Stimulated activated CD8-positive, alpha-beta memory T cell treated with anti-CD3 and anti-CD28 coated beads, Interleukin-12 subunit alpha, Interleukin-12 subunit beta, amount 100 ng/mL, for 1 hour (primary cell): ENCODE measurements at places on chromosomes 2 and 18.

- no peak for DNase-seq
Measured at GRCh38 chr2:187709065-187709464, 154.8 kb upstream of the TFPI start.

DNA sequence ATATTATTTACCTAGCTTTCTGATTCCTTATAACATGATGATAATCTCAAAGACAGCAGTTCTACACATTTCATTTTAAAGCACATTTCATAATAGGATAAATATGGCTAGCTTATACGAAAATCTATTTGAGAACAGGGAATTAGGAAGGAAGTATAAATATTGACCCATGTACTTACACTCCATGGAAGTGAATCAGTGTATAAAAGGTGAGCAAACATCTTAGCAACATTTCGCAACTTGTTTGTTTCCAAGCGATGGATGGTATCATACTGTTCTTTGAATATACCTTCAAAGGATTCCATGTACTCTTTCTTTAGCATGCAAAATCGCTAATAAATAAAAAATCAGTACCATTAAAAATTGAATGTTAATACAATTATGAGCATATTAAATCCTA is 53.1 kb downstream of the CWC22 start:
- no peak for DNase-seq

DNA sequence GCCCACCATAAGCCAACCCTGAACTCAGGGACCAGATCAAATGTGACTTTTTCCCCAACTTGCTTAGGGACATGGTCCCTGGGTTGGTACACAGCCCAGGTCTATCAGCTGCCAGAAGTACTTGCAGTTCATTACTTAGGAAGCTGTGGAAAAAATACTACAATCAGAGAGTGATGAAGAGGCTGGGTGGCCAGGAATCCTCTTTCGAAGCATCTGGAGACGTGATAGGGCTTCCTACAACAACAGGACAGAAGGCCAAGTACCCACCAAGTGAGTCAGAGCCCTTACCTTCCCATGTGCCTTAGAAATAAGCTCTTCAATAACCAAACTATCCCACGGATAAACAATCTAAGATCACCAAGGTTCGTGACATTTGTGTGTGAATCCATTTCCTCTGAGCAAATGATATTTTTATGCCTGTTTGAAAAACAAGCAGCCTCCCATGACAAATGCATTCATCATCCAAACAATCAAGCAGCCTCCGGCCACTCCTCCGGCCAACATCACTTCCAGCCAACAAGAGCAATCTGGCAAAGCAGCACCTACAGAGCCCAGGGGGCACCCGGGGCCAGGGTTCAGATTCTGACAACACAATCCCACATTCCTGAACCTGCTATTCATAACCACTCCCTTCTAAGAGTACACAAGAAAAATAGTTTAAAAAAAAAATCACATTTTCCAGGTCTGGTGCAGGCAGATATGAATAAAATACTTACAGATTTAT is 26.4 kb downstream of the TBC1D8 start:
- DNase-seq: no peak

DNA sequence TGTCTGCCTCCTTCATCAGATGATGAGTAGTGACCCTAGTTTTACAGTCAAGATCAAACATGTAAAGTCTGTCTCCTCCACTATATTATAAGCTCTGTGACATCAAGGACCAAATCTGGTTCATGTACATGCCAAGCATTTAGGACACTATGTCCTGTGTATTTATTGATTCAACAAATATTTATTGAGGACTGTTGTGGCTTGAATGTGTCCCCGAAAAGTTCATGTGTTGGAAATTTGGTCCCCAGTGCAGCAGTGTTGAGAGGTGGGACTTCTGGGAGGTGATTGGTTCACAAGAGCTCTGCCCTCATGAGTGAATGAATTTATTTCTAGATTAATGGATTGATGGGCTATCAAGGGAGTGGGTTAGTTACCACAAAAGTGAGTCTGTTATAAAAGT is 46.6 kb upstream of the FRZB start:
- no peak for DNase-seq

GRCh38 chr18:77520767-77521166 is 271.1 kb downstream of the GALR1 start:
- DNase-seq: no peak

GRCh38 chr2:3628241-3628679 is 29.7 kb upstream of the ALLC start:
- DNase-seq: no peak

DNA sequence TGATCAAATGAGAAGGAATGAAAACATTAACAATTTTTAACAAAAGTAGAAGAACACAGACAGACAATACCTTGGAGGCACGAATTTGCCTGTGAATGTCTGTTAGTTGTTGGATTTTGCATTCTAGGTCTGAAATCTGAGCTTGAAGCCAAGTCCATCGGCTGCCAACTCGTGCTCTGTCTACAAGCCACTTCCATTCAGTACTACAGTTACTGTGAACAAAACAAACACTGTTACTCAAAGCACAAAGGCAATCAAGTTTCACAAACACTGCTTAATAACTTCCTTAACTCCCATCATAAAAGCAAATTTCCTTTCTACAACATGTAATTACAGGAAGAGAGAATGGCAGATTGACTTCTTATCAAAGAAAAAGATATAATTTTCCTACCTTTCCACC is 42.2 kb downstream of the KANSL1L start:
- no peak for DNase-seq

GRCh38 chr18:47847635-47848034 is 82.8 kb downstream of the SMAD2 start:
- DNase-seq: no peak

GRCh38 chr18:57561728-57562423 is 24.6 kb downstream of the FECH start:
- DNase-seq: no peak

DNA sequence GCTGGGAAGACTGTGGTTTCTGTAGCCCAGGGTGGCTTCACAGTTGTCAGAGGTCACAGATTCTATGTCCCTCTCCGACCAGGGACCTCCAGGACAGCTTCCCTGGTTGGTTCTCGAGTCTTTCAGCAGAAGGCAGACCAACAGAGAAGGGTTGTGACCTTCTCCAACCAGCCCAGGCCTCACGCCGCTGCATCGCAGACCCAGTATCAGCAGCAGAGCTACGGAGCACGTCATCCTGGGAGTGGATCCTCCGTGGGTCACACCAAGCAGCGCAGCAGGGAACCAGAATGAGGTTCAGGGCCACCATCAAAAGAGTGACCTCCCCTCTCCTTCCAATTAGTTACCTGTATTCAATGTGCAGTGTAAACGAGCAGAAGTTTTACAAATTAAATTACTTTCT is 49.3 kb downstream of the ST3GAL5 start:
- no peak for DNase-seq

- no peak for DNase-seq
Measured at GRCh38 chr18:49161627-49162026, 210.9 kb upstream of the SMAD7 start.

- DNase-seq: no peak
Measured at GRCh38 chr2:1649103-1650084, 94.9 kb downstream of the PXDN start.

DNA sequence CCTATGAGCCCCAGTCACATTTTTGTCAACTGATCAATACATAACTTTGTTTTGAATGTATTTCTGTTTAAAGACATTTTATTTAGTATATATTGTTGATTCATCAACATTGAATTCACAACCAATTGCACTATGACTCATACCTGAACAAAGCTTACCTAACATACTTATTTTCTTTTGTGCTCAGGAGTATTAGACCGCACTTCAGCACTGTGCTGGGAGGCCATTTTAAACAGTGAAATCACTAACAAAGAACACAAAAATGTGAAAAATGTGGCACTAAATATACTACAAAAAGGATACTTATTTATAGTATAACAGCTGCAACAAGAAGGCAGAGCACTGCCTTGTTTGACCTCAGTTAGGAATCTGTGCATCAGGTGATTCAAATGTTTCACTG is 12.4 kb upstream of the IFIH1 start:
- no peak for DNase-seq

DNA sequence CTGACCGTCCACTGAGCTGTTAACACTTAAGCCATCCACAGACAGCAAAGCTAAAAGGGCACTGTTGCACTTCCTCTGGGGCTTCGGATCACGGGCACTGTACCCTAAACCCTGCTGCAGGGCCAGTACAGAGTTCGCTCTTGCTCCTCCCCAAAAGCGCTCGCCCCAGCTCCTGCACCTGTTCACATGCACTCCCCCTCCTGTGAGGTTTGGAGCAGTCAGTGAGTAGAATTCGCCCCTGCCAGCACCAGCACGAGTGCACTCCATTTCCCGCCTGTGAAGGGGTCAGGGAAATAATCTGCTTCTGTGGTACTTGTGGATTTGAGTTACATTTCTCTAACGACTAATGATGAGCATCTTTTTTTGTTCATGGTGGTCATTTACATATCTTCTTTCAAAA is 158.8 kb downstream of the PTPRM start:
- no peak for DNase-seq

DNA sequence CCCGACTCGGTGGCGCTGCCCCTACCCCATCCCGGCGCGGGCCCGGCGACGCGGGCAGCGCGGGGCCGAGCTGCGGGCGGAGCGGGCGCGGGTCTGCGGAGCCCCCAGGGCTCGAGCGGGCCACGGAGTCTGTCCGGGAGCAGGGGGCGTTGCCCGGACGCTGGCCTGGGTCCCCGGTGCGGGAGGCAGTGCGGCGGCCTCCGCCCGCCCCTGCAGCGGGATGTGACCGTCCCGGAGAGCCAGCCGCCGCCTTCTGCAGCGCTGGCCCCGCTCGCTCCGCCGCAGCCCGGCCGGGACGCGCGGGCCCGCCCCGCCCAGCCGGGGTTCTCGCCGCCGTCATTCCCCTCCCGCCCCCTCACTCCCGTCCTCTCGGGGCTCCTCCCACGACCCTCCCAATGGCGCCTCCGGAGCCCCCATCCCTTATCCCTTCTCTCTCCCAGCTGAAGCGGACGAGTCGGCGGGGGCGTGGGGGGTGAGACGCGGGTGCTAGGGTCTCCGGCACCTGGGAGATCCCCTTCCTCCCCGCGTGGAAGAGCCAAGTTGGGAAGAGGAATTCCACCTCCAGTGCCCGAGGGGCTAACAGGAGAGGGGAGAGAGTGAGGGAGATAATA is at the start of gene FNDC4:
Gene FNDC4 (minus strand): TSS at position 257 of the 611 bp plus-strand sequence. CDS start 521 bp downstream, outside the sequence.
- no peak for DNase-seq

DNA sequence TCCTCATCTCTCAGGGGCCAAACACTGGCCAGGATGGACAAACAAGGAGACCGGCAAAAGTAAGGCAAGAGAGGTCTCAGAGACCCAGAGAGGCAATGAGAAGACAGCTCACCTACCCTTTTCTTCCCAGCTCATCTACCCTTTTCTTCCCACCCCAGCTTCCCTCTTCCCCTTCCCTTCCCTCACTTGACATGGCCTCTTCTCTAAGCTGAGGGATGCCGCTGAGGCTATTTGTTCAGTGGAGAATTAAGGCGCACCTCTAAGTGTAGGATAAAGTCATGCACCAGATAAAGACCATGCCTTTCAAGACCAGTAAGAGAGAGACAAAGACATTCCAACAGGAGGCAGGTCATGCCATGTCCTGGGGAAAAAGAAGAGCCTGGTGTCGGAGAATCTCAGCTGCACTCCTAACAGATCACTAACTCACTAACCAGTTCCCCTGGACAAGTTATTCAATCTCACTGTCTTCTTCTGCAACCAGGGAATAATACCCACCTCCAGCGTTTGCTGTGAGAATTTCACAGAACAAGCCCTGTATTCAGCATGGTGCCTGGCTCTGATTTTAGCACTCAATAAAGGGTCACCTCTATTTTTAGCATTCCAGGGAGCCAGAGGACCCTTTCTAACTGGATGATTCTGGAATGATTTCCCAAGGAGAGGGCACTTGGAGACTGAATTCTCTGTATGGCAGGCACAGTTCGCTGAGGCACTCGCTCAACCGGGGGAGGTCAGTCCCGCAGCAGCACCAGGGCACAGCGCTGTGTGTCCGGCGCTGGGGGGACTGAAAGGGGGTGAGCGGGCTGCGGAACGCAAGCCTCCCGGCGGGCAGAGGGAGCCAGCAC is 3.0 kb upstream of the FOSL2 start:
- DNase-seq: no peak

DNA sequence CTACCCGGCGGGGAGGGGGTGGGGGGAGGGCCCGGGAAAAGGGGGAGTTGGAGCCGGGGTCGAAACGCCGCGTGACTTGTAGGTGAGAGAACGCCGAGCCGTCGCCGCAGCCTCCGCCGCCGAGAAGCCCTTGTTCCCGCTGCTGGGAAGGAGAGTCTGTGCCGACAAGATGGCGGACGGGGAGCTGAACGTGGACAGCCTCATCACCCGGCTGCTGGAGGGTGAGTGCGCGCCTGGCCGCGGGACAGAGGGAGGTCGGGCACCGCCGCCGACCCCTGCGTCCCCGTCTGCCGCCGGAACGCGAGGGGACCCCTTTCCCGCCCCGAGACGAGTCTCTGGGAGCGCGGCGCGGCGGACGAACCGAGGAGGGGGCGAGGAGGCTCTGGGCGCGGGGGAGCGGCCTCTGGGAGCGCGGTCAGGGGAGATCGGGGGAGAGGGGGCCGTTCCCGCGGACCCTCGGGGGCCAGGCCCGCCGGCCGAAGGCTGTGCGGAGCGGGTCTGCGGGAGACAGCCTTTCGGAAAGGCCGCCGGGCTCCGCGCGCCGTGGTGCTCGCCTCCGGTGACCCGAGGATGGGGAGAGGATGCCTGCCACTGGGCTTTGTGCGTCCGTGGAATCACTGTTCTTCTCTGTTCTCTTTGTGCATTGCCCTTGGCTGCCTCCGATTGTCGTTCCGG is 463 bp downstream of the PPP1CB start:
- no peak for DNase-seq

DNA sequence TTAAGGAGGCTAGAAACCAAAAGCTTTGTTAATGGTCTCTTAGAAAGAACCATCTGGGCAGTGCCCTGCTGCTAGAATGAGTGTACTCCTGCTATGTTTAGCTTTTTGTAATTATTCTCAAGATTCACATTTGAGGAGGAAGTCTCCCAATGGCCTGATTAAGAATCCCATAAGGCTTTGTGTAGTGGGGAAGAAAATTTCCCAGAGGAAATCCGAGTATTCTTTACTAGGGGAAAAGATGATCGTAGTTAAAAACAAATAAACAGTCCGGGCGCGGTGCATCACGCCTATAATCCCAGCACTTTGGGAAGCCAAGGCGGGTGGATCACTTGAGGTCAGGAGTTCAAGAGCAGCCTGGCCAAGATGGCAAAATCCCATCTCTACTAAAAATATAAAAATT is 117.9 kb downstream of the PTRHD1 start:
- DNase-seq: no peak

DNA sequence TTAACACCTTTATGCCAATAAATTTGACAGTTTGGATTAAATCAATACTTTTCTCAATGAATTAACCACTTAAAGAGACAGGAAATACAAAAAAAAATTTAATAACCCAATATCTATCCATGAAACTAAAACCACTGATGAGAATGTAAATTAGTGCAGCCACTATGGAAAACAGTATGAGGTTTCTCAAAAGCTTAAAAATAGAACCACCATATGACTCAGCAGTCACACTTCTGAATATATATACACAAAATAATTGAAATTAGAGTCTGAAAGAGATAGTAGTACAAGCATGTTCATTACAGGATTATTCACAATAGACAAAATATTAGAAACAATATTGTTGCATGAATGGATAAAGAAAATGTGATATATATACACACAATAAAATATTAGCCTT is 382.1 kb upstream of the SETBP1 start:
- no peak for DNase-seq

- no peak for DNase-seq
Measured at GRCh38 chr2:136055929-136056688, 61.8 kb downstream of the CXCR4 start.

GRCh38 chr2:8803658-8804379 is 33.6 kb downstream of the KIDINS220 start:
- DNase-seq: no peak
